ENCODE measurements at places on chromosomes 12 and 14.

DNA sequence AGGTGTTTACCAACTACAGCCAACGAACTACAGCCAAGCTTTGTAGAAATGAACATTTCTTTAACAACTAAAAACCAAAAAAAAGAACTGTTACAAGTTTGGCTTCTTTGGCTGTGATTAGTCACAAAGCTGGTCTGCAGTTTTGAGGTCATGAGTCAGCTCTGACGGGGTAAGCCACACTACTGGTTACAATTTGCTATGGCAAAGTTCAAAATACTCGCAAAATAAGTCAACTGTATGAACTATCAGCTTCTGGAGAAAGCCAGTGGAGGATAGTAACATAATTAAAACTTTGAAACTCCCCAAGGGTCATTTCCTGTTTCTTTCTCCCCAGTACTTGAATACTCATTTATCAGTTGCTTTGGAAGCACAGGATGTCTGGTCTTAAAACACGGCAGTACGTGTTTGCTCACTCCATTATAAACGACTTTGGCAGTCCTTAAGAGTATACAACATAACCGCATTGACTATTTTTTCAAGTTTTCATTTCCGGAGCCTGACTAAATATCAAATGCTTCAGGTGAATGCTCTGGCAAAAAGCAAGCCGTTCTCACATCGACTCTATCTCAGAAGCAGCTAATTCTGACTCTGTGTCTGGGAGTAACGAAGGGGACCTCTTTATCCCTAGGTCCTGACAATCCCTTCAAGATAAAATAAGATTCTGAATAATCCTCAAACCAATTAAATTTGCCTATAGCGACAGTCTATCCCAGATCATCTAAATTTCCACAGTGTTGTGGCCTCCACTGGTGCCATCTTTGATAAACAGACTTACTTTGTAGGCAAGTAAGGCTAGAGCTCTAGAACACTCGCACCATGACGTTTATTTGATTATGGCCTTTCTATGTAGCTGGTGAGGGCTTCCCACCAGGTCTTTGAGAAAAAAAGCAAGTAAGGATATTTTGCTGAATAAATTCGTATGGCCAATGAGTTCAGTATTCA is 10.6 kb downstream of the PHLDA1 start:
- no peak for DNase-seq

GRCh38 chr12:38761111-38761510 is 144.3 kb downstream of the CPNE8 start:
- DNase-seq = no peak

DNA sequence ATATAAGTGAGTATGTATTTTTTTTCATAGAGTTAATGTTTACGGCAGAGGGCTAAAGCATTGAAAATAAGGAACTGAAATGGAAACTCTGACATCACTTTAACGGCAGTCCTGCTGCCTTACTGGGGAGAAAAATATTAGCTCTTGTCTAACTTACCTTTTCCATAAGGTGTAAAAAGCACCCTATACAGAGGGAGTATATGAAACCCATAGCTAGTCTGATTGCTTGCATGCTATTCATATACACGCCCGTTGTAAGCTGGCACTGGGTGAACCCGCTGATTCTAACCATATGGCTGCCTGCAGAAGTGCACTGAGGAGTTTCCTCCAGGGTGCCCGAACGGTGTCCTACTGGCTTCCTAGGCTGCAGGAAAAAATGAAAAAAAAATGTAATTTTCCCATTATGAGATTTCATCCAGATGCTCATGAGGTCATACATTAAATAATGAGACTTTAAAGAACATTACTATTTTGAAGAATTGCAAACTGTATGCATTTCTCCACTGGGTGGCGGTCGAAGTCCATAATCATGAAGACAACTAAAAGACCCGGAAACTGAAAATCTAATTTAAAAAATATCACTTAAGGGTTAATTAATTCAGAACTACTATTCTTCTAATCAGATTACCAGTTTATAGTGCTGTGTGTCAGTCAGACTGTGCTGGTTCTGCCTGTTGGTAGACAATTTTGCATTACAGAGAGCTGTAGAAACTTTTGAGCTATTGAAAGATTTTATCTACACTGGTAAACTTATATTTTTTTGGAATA is 144.7 kb downstream of the ALX1 start:
- no peak for DNase-seq

DNA sequence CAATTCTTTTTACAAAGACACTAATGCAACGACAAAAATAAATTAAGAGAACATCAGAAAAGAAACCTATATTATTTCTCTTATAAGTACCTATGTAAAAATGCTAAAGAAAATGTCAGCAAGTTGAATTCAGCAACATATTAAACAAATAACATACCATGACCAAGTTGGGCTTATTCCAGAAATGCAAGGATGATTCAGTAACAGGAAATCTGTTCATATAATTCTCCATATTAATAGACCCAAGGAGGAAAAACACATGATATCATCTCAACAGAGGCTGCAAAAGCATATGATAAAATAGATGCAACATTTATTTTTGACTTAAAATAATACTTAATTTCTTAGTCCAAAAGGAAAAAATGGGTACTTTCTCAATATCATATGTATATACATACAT is 25.1 kb upstream of the GPHB5 start:
- DNase-seq = no peak

- no peak for DNase-seq
Observed at GRCh38 chr12:28925719-28926376, 223.2 kb upstream of the FAR2 start.

- no peak for DNase-seq
Observed at GRCh38 chr14:77286576-77286975, 15.6 kb upstream of the NGB start.

DNA sequence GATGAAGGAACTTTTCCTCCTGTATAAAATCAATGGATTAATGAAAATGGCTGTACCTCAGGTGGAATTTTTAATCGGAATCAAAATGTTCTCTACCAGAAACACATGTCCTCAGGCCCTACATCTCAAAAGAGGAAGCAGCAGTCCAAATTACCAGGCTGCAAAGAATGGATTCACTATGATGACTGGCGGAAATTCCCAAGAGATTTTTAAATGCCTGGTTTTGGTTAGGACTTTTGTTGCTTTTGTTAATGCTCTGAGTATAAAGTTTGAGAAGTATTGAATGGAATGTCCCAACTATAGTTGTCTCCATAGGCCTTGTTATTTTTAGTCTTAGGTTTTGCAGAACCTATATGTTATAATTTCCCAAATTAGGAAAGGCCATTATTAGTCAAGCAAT is 11.2 kb upstream of the IFNG start:
- DNase-seq = no peak

- no peak for DNase-seq
Observed at GRCh38 chr14:103122947-103123633, at the start of gene TNFAIP2. Gene TNFAIP2 (plus strand): TSS chr14:103123461. CDS start chr14:103126458, 2,997 bp downstream.
